ENCODE measurements at places on chromosomes 7 and 10.

DNA sequence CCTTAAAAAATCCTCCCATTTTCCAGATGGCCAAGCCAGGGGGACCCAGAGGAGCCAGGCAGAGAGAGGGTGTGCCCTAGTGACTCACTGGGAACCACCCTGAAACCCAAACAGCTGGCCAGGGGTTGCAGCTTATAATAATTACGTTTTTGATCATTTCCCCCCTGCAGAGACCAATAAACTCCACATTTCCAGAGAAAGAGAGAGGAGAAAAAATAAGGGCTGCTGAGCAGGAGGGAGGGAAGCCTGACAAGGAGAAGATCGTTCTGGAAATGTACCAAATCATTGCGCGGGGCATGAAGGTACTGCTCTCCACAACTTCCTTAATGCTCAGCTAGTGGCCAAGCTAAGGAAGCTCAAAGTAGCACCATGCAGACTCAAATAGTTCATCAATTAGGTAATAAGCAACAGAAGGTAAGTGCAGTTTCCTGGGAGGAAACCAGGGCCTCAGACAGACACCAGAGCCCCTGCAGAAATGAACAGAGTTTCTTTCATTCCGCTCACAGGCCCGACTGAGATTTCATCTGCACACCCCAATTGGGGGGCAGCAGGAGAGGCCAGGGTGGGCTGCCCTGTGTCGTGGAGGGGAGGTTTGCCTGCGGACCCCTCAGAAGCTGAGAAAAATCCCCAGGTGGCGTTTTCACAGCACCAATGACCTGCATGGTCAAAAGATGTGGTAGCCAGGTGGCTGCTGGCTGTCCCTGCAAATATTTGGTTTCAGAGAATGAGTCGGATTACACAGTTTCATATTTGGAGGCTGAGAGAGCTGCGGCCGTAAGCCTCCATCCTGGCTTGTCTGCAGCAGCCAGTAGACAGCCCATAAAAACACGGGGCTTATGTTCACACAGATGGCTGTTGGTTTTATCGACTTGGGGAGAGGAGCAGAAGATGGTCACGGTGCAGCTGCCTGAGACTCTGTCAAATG is 153.2 kb upstream of the LYZL2 start:
- no peak for DNase-seq

GRCh38 chr7:100827330-100828226 is at the start of gene EPHB4:
Gene EPHB4, minus strand, starts transcription at chr7:100827523. Its CDS starts 493 bp downstream, at chr7:100827030.
- DNase-seq, result no peak

DNA sequence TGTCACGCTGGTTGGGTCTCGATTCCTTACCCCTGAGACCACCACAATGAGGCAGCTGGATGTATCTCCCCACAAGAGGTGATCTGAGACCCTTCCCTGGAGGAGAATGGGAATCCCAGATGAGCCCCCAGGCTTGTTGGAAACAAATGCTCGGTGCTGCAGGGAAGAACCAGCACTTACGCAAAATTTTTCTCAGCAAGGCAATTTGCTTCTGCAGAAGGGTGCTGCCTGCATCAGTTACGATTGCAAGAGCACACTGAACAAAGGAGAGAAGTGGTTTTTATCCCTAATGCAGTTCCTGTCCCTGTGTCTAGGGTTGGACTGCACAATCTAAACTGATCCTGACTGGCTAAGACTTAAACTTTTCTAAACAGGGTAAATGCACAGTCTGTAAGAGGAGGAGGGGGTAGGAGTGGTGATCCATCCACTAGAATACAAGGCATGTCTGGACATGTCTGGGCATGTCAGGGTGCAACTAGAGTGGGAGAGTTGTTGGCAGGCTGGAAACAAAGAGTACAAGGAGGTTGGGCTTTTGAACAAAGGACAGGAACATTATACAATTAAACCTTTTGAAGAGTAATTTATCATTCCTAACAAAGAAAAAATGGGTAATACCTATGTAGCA is 114.9 kb upstream of the FAM3C start:
- no peak for DNase-seq

DNA sequence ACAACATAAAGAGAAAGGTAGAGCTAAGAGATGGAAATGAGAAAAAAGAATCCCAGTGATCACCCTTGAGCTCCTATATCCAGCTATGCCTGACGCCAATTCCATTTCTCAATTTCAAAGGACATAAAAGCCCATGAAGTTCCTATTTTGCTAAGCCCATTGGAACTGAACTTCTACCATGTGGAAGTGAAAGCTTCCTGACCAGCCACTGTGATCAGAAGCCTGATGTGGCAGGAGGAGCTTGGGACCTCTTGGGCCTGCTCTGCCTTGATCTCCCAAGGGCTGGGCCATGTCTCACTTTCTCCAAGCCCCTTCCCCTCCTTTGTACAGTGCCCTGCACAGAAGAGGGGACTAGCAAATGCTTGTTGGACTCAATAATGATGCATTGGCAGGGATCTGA is 52.7 kb downstream of the PRLHR start:
- no peak for DNase-seq

DNA sequence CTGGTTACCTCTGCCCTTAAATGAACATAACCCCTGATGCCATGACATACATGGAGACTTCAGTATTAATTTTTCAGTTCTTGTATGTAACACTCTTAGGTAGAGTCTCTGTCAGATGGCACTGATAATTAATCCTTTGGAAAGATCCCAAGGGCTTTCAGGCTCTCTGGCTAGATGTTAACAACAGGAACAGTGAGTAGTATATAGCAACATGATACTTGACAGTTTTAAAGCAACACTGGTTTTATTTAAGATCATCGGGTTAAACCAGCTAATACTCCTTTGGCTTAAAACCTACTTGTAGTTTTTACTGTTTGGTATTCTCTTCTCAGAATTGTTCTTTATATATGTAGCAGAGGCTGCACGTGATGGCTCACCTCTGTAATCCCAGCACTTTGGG is 27.3 kb downstream of the AHCYL2 start:
- no peak for DNase-seq

DNA sequence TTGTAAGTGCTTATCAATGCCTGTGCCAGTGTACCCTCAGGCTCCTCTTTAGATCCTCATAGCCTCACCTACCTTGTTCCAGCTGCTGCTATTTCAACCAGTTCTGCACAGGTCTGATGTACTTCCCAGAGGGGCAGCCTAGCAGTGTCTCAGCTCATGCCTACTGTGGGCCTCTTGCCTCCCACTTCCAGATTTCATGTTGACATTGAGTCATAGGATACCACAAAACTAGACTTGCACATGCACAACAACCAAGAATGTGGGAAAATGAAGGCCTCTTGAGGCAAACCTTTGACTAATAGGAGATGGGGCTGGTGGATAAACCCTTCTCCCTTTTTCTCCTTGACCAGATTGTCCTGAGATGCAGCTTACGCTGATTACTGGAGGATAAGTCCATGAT is 31.0 kb downstream of the PON3 start:
- no peak for DNase-seq
